ENCODE measurements at places on chromosomes 11 and 22.

- DNase-seq: peak; percentile 100
These were observed 8.2 kb downstream of the ARRB1 start for GRCh38 chr11:75342966-75343870.

- peak; percentile 13 for DNase-seq
These were observed 193.5 kb upstream of the PITPNB start for GRCh38 chr22:28112548-28113043.

DNA sequence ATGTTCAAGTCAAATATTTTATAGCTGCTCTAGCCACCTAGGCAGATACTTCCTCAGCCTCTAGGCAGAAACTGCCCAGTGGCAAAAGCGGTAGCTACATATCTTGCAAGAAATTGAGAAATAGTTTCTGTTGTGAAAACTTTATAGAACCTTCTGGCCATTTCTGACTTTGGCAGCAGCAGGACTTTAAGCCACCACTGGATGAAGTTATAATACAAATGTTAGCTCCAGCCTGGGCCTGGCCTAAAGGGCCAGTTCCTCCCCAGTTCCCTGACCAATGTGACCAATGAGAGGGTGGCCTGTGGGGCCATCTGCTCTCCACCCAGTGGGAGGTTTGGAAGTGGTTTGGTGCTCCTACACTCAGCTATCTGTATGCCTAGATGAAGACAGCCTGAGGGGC lies 254.0 kb upstream of the NARS2 start:
- no peak for DNase-seq

DNA sequence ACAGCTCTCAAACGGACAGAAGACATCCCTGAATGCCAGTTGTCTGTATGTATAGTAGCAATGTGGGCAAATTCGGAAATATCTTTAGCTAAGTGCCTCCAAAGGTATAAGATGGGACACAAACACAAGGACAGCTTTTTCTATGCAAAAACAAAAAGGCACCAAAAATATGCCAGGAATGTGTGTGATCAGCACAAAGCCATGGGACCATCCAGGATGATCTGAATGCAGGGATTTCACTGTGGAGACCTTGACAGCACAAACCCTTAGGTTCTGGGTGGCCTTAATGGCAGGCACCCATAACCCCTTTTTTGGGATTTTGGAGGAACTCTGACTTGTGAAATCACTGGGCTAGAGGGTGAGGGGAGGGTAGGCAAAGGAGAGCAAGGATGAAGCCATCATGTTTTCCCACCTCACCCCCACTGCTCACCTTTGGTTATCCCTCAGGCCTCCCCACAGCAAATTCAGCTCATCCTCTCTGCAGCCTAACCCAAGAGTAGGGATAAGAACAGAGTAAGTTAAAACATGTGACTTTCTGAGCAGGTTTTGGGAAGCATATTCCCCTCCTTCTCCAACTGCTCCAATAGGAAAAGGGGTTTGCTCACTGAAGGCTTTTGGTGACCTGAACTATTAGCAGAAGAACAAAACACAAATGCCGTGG lies 154.6 kb downstream of the SNX19 start:
- no peak for DNase-seq

DNA sequence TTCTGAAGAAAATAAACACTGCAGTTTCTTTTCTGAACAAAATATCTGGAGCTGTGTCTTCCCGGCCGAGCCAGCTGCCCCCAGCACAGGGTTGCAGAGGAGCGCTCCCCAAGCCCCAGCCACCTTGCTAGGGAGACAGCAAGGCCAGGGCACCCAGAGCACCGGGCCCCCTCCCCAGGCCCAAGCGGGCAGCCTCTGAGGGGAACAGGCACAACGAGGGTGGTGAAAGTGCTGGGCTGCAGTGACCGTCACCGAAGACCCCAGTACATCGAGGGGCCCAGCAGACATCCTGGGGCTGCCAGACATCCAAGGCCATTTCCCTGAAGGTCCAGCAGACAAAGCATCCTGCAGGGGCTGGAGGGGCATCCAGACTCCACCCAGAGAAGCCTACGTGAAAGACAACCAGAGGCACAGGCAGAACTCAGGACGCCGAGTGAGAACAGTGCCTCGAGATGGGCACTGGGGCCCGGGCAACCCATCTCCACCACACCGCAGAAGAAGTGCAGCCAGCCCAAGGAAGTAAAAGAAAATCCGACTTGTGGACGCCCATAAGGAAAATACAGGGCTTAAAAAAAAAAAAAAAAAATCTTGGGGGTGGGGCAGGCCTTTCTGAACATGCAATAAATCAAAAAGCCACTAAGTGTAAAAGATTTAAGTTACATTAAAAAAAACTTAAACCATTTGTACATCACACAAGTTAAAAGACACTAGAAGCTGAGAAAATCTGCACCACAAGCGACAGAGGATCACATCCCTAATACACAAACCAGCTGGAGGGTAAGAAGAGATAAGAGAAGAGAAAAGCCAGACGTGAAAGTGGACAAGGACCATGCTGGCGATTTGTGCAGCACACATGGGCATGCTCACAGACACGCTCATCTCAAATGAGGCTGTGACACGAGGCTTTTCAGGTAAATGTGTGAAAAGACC lies 36.0 kb upstream of the COMT start:
- DNase-seq: no peak

DNA sequence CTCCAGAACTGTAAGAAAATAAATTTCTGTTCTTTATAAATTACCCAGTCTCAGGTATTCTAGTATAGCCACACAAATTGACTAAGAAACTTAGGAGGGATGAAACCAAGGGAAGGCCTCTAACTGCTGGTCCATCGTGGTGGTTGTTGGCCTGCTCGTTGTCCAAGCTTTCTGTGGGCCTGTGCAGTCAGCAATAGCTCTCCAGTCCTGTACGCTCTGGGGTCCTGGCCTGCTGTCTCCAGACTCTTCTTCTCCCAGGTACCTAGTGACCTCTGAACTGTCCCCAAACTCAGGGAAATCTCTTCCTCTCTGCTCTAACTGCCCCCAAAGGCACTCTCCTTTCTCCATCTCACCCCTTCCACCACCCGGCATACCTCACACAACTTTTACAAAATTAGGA lies 5.7 kb upstream of the VSIG10L2 start:
- no peak for DNase-seq

- DNase-seq: no peak
These were observed 96.9 kb downstream of the SBF2 start for GRCh38 chr11:10197091-10197490.

DNA sequence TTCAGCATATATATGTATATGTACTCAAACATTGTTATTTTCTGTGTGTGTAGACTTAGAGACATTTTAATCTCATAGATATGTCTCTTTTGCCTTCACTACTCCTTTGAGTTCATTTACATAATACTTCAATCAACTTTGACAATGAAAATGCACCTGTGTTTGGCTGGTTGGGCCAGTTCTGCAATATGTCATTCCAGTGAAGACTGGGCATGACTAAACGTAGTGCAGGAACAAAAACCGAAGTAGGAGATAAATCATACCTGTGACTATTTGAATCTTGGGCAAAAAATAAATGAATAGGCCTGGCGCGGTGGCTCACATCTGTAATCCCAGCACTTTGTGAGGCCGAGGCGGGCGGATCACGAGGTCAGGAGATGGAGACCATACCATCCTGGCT lies 640.0 kb upstream of the ANO3 start:
- DNase-seq: no peak

- DNase-seq: no peak
These were observed 74.3 kb downstream of the VPREB1 start for GRCh38 chr22:22318723-22319465.

GRCh38 chr11:123122341-123122740 lies 60.4 kb upstream of the HSPA8 start:
- DNase-seq: no peak

- no peak for DNase-seq
These were observed 125.6 kb downstream of the BCR start for GRCh38 chr22:23305922-23306374.

Data from DMS53 (cell line).